ENCODE measurements at places on chromosomes 16 and 17.

DNA sequence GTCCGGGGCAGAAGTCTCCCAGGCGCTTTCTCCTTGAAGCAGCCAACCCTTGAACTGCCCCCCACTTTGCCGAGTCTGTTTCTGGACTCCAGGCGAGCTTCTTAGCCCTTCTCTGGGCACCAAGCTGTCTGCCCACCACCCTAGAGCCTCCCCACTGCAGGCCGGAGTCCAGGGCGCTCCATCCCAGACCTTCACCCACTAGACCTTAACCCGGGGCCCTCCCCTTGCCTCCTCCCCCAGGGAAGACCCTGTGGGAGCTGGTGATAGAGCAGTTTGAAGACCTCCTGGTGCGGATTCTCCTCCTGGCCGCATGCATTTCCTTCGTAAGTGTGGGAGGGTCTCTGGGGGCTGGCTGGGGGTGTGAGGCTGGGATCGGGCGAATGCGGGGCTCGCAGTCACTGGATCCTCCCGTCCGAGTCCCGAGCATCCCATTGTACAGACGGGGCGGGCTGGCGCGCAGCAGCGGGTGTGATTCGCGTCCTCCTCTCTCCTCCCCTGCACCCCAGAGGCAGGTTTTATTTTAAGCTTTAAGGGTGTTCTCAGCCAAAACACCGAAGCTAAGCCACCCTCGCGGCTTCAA, 1.1 kb downstream of the ATP2A1 start:
- DNase-seq = no peak

DNA sequence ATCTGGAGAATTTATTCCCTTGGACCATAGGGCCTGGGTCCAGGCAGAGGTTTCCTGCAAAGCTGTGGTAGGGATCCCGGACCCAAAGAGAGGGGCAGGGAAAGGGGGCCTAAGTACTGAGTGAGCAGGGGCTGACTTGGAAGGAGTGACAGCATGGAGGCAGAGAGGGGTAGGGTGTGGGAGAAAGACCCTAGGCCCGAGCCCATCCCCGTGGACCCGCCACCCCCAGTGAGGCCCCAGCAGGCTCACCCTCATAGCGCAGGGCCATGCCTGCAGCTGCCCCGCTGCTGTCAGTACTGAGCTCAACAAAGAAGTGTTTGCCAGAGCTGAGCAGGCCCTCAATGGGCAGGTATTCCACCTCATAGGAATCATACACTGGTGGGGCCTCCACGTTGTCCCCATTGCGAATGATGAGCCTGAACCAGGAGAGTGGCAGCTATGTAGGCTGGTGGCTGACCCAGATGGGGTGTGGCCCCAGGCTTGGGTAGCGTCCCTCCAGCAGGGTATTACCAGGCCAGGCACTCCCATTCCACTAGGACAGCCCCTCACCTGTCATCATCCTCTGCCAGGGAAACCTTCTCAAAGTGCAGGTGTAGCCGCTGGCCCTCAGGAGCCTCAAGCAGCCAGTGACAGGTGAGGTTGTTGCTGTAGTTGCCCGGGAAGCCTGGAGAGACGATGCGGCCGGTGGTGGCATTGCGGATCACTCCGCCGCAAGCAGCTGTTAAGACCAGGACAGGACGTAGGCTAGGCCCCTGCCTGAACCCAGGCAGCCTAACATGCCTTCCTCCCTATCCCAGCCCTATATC, 9.1 kb upstream of the PHF12 start:
- DNase-seq = no peak

DNA sequence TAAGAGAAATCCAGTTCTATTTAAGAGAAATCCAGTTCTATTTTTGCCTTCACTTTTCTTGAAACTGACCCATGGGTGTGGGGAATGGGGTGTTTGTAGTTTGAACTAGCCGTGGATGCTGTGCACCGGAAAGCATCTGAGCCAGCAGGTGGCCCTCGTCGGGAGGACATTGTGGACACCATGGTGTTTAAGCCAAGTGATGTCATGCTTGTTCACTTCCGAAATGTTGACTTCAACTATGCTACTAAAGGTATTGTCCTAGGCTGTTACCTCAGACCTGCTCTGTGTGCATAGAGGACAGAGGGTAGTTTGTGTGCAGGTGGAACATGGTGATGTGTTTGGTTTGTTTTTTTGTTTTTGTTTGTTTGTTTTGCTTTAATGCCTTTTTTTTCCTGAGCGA, 3.3 kb downstream of the ATXN2L start:
- DNase-seq = no peak

DNA sequence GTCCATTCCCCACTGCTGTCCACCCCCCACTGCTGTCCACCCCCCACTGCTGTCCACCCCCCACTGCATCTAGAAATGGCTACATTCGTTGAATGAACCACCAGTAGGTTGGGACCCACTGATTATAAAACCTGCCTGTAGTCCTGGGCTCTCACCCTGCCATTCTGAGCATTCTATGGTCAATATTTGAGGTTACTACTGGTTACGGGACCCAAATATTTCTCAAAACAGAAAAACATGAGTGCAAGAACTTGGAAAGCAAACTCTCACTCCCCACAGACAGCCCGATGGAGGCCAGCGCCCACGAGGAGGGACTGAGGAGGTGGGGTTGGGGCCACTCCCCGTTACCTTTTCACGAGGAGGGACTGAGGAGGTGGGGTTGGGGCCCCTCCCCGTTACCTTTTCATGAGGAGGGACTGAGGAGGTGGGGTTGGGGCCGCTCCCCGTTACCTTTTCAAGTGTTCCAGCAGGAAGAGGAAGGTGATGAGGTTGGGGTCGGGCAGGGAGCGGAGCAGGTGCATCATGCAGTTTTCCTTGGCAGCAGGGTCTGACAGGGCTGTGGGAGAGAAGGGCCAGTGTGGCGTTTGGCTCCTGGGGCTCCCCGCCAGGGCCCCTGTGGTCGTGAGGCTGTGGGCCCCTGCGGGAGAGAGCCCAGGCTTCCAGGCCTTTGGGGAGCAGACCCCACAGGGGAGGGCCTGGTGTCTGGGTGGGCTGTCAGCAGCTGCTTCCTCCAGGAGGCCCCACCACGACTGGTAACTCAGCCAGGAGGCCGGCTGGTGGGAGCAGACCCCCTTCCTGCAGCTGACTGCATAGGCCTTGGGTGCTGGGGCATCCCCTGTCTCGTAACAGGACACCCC, 12.5 kb downstream of the TIMM22 start:
- DNase-seq = no peak

DNA sequence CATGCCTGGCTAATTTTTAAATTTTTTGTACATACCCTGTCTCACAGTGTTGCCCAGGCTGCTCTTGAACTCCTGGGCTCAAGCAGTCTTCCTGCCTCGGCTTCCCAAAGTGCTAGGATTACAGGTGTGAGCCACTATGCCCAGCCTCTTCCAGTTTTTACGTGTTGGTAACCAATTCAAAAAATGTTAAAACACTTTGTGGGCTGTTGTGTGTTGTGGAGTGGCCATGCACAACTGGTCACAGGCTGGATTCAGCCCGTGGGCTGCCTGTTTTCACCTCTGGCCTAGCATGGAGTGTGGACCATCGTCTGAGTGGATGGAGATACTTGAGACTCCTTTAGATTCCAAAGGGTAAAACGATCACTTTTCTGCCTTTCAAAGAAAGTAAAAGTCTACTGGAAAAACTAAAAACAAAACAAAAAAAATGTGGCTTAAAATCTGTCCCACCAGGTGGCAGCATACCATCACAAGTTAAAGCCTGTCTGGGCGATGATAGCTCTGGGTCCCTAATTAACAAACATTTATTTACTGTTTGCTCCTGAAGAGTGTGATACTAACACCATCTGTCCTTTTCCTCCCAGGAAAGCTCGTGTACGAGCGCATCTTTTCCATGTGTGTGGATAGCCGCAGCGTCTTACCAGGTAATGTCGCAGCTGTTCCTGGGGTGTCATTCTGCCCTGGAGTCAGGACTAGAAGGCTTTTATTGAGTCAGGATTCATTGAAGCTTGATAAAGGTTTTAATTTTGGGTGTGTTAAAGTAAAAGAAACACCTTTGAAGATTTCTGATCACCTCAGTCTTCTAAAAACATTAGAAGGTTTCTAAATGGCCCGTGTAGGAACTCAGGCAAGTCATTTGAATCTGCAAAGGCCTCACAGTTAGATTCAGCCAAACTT, 45.8 kb downstream of the VPS35L start:
- peak; percentile 5 for DNase-seq

- DNase-seq = no peak
Measured at GRCh38 chr16:75593825-75594820, 27.9 kb downstream of the GABARAPL2 start.

- no peak for DNase-seq
Measured at GRCh38 chr16:12170103-12171040, 193.8 kb downstream of the SNX29 start.

GRCh38 chr16:78794581-78795250, 695.3 kb downstream of the WWOX start:
- no peak for DNase-seq

GRCh38 chr17:57636985-57637665, 108.0 kb downstream of the CCDC182 start:
- DNase-seq = no peak

GRCh38 chr17:40192961-40193360, 15.7 kb downstream of the RAPGEFL1 start:
- no peak for DNase-seq

DNA sequence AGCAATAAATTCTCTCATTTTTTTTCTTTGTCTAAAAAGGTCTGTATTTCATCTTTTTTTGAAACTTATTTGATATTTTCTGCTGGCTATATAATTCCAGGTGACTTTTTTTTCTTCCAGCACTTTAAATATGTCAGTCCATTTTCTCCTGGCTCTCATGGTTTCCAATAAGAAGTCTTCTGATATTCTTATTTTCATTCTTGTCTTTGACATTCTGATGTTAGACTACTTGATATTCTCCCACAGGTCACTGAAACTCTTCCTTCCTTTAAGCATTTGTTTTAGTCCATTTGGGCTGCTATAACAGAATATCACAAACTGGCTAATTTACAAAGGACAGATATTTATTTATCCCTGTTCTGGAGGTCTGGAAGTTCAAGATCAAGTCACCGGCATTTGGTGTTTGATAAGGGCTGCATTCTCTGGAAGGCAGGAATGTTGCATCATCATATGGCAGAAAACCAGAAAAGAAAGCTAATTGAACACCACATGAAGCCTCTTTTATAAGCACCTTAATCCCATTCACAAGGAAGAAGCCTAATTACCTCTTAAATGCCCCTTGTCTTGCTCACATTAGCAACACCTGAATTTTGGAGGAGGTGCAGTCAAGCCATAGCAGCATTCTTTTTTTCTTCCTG, 242.1 kb upstream of the TNRC6C start:
- DNase-seq = no peak

- no peak for DNase-seq
Measured at GRCh38 chr17:43974382-43975266, 20.9 kb upstream of the PYY start.

DNA sequence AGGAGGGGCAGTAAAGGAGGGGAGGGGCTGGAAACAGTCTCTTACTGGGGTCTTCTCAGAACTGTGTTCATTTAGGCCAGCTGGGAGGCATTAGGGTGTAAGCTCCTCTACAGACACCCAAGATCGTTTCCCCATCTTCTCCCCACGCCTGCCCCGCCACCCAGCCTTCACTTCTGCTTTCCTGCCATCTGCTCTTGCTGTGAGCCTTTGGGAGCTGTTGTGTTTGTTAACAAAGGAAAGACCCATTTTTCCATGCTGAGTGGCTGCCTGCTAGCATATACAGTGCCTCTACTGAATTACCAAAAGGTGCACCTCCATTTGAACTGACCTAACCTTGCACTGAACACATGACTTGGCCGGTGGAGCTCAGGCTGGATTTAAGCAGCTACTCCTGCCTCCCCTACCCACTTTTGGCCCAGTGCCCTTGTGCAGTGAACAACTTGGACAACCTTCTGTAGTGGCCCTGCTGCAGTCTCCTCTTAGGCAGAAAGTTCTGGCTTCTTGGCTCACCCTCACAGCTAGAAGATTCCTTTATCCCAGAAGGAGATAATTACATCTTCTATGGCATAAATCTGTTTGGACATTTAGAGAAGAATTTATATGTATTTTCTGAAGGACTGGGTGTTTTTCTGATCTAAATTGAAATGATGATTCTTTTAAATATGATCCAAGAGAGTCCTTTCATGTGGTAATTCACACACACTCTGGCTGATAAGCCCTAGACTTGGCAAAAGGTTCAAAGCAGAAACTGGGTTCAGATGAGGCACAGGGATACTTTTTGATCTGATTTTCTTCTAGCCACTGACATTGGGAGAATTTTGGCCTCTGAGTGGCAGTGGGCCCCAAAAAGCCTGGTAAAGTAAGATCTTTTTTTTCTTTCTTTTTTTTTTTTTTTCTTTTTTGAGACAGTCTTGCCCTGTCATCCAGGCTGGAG, 81.9 kb upstream of the HNF1B start:
- DNase-seq = no peak

- no peak for DNase-seq
Measured at GRCh38 chr16:31149332-31149731, 534 bp downstream of the PRSS36 start.

GRCh38 chr16:69188236-69188549, 1.2 kb downstream of the SNTB2 start:
- DNase-seq = no peak

- no peak for DNase-seq
Measured at GRCh38 chr17:71327376-71328059, 793.3 kb upstream of the SOX9 start.

DNA sequence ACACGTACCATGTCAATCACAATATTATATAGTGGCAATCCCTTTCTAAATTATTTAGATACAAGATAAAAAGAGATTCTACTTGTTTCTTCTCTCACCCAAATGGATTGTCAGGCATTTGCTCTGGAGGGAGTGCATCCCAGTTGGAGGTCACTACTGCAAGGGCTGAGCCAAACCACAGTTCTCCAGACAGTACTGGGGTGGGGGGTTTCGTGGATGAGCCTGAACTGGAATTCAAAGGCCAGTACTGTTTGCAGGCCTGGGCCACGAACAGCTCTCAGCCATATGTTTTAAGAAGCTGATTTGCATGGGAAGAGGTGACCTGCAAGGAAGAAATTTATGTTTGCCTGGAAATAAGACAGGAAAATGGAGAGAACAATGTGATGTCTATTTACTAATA, 314.9 kb downstream of the PMP22 start:
- no peak for DNase-seq

GRCh38 chr16:11836650-11837244, 14.6 kb downstream of the RSL1D1 start:
- DNase-seq = peak; percentile 43

GRCh38 chr17:13478326-13478830, 123.4 kb downstream of the HS3ST3A1 start:
- DNase-seq = no peak

- no peak for DNase-seq
Measured at GRCh38 chr17:35812456-35812855, 3.2 kb downstream of the TAF15 start.

GRCh38 chr17:382644-383533, 30.3 kb upstream of the RPH3AL start:
- peak; percentile 74 for DNase-seq

All from kidney epithelial cell (primary cell).